CD4-positive, alpha-beta T cell treated with Interleukin-4 for 4 hours (primary cell): ENCODE measurements at places on chromosomes 12 and 14.

DNA sequence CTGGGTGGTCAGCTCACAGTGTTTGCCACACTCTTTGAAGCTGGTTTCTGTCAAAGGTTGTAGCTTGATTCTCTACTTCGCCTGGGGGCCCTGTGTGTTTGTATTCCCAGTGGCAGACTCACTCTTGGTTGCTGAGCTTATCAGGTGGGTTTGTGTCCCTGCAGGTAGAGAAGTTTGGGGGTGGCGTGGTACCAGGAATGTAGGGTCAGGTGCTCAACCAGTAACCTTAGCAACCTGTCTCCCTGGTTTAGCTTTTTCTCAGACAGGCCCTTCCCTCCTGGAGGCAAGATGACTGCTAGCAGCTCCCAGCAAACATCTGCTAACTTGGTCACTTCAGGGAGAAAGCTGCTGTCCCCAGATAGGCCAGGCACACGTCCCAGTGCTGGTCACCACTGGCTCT lies 352.2 kb downstream of the AACS start:
- DNase-seq, result no peak

GRCh38 chr14:85380881-85381280 lies 149.1 kb upstream of the FLRT2 start:
- no peak for DNase-seq

DNA sequence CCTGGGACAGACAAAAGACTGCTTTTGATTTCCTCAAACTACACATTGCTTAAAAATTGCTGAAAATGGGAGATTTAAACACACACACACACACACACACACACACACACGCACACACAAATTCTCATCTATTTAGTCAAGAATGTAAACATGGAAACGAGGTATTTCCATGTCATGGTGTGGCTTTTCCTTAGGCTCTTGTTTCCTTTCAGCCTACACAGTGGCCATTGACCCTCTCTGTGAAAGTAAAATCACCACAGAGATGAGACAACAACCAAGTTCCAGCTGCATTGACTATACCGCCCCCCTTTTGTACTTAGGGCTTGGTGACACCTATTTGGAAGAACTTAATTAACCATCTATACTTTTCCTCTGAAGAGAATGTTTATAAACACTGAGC lies 41.9 kb downstream of the TTC8 start:
- no peak for DNase-seq

DNA sequence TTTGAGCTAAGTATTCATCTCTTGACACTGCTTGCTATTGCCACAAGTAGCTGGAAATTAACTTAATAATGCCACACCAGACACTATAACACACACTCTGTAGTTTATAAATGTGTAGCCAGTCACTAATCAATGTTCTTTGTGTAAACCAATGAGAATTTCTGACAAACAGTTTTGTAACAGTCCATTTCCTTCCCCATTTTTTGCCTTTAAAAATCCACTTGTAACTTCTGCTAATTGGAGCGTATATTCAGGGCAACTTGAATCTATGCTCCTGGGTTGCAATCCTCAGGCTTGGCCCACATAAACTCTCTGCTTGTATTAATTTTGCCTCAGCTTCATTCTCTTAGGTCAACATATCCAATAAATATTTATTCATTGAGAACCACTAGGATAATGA lies 125.0 kb upstream of the DHRS4 start:
- DNase-seq, result no peak

- DNase-seq, result no peak
These were observed 379.8 kb downstream of the FUT8 start for GRCh38 chr14:65792208-65792905.

GRCh38 chr12:98763656-98764055 lies 118.6 kb downstream of the APAF1 start:
- no peak for DNase-seq

DNA sequence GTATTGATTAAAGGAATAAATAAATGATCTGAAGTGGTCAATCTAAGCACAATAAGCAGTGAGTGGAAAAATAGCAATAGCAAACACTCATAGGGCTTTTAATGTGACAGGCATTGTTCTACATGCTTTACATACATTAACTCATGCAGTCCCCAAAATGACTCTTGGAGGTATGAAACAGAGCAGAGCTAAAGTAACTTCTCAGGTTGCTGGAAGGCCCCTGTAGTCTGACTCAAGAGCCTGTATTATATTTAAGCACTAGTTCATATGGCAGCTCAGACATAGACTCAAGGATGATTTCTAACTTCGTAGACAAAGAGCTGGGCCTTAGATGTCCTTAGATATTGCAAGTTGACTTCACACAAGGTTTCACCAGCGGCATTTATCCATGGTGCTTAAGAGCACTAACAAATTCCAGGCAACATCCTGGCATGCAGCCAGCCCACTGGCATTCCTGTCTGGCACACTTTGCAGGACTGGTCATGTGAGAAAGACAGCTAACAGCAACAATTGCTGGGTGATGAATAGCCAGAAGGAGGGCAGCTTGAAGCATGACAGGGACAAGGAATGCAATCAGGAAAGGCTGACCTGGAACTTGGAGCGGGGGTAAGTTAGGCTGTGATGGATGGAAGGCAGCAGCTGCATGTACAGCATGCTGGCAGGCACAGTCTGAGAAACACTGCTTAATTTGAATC lies 22.9 kb upstream of the KTN1 start:
- no peak for DNase-seq

- peak; percentile 94 for DNase-seq
These were observed 48.2 kb upstream of the ATP2B1 start for GRCh38 chr12:89756585-89757398.

DNA sequence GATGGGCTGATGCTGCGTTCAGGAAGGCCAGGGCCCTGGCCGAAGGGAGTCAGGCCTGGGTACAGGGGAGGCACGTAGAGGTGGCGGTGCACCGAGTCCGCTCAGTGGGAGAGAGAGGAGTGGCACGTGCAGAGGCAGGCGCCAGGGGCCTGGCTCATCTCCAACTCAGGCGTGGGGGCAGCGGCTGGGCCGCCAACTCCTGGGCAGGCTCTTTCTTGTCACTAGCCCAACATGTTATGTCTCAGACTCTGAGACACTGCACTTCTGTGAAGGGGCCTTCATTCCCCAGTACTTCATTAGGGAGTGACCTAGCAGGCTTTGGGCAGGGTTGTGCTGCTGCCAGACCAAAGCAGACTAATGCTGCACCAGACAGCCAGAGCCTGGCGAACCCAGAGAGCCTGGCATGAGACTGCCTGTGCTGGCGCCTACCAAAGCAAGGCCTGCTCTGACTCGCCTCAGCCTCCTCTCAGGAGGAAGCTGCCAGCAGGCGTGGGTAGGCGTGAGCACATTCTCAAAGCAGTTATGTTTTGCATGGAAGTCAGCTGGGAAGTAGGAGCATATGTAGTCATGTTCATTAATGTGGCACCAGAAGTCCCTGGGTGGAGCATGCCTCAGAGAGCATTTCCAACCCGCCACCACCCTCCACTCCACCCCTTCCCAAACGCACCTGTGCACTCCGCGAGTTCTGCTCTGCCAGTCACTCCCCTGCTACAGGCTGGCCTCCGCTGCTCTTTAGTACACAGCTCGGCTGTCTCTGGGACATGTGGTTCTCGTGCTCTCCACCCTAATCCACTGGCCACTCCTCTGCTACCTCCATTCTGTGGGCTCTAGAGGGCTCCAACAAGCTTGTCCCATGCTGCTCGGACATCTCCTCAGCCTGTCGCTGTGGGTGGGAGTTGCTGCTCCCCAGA lies 9.7 kb downstream of the CKB start:
- no peak for DNase-seq

GRCh38 chr12:75322464-75322863 lies 7.7 kb downstream of the CAPS2 start:
- no peak for DNase-seq

GRCh38 chr14:74593241-74593953 lies 18.6 kb downstream of the LTBP2 start:
- no peak for DNase-seq

GRCh38 chr14:74784634-74785033 lies 21.5 kb downstream of the YLPM1 start:
- no peak for DNase-seq

- no peak for DNase-seq
These were observed 277.4 kb downstream of the DAD1 start for GRCh38 chr14:22311636-22312035.

DNA sequence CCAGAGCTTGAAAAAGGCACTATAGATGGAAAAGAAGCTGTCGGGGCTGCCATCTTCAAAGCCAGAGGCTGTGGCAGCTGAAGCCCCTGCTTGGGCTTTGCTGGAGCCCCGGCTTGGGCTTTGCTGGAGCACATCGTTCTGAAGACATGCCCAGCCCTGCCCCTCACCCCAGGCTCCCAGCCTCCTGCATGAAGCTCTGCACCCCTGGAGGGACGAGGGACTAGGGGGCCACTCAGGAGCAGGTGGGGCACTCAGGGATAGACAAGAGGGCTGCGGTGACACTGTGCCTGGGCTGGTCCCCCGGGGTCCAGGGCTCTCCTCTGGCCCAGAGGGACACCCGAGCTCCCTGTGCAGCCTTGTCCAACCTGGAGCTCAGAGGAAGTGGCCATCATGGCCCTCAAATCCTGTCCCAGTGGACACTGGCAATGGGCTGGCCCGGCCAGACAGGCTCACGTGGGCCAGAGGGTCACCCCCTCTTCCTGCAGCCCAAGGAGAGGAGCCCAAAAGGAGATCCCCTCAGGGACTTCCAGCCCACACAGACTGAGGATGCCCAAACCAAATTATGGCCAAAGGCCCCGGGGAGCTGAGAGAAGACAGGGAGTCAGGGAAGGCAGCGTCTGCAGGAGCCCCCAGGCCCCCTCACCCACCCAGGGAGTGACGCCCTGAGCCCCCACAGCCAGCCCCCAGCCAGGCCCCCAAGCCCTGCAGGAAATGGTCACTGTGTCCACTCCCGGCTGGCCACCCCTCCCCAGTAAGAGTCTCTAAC lies 23.1 kb upstream of the C14orf180 start:
- DNase-seq, result no peak

DNA sequence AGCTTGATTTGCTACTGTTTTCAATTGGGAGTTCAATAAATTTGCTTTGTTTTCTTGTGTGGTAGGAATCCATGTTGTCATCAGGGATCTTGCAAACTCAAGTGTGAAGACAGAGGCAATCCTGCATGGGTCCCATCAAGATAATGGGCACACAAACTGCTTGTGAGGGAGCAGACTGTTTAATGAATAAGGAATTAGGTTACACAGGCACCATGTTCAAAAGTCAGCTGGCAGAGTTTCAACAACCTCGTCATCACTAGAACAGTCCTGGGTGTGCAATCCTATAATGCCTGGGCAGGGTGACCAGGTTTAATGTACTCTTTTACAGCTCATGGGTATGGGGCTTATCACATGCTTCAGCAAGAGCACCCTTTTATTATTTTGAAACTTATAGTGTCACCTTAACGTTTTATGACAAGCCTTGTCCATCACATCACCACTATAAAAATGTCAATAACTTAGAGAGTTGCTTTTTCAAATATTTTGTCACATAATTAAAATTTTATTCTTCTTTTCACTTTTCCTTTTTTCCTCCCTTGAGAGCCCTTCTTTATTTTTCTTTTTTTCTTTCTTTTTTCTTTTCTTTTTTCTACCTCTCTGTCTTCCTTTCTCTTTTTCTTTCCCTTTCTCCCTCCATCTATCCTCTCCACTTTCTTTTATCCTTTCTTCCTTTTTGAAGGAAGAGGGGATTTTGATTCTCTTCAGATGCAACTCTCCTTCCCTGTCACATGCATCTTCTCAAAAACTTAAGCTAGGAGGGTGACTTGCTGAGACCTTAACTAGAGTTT lies 252.2 kb upstream of the ATP2B1 start:
- DNase-seq, result no peak

- DNase-seq, result no peak
These were observed 98.3 kb downstream of the PTGER2 start for GRCh38 chr14:52412426-52412825.

DNA sequence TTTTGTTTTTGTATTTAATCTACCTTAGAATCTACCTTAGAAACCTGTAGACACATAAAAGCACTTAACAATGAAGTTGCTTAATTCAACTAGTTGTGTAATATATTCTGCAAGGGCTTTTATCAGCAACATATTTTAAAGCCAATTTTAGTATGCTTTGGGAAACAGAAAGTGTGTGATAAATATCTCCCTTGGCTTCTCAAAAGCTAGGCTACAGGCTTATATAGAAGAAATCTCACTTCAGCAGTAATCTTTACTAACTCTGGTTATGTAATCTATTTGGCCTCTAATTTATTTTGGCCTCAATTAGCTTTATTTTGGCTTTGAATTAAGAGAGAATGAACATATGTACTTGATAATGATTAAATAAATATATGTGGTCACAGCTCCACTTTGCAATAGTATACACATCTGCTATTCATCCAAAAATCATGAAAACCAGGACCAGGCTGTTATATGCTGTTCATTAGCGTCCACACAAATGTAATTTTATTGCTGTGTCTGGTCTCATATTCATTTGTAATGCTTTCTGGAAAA lies 37.2 kb downstream of the LRP6 start:
- no peak for DNase-seq

DNA sequence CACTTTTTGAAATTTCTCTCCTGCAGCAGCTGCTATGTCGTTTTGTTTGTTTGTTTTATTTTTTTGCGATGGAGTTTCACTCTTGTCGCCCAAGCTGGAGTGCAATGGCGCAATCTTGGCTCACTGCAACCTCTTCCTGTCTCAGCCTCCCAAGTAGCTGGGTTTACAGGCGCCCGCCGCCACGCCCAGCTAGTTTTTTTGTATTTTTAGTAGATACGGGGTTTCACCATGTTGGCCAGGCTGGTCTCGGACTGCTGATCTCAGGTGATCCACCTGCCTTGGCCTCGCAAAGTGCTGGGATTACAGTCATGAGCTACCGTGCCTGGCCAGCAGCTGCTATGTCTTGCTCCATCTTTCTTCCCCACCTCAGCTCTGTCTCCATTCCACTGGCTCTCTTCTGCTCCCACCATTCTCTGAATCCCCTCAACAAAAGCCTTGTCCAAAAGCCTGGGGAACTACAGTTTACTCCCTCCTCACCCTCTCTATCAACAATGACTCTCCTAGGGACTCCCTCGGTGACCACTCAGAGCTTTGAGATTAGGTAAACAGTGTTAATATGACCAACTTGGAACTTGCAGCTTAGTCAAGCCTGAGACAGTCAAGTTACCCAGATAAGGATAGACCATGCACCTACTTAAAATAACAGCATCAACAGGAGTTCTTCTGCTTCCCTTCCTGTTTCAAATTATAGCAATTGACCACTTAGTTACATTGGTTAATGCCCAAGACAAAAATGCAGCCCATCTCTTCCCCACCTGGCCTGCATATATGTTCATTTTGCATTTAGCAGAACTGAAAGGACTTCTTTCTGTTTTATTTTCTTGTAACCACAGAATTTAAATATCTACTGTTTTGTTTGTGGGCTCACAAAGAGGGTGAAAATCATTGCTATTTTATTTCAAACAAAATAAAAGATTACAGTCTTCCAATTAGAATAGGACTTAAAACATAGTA lies 189.0 kb upstream of the AMIGO2 start:
- DNase-seq, result no peak

GRCh38 chr12:96073346-96074330 lies 38.3 kb upstream of the LTA4H start:
- no peak for DNase-seq

- no peak for DNase-seq
These were observed 10.6 kb upstream of the PHLDA1 start for GRCh38 chr12:76042147-76042546.

DNA sequence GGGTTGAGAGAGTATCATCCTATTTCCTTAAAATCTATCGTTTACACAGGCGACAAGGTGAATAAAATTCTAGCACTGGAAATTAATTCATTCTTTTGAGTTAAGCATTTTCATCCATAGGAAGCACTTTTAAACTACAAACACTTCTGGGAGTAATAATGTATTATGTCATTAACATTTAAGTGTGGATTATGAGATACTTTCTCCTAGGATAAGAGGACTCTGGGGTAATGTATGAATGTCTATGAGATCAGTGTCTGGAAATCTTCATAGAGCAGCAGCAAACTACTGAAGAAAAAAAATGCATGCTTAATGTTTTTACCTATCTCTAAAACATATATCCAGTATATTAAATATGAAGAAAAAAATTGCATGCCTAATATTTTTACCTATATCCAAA lies 86.9 kb downstream of the EPS8 start:
- DNase-seq, result no peak
